ENCODE measurements at places on chromosomes 4 and X.

DNA sequence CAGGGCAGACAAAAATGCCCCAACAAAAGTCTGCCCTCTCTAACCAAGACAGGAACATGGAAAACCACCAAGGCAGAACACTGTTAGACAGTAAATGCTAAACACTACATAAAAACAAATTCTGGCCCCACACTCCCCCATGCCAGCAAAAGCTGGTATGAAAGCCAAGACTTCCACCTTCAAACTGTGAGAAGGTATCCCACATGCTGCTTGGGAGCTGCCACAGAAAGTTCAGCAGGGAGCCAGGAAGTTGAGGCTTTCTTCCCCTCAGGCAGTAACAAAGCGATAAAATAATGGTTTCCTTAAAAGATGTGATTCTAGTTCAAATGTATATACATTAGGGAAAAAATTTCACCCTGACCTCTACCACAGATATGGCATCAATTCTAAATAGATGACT lies 770.4 kb upstream of the NDST4 start:
- no peak for DNase-seq

- DNase-seq: no peak
These were observed 341.0 kb downstream of the NAP1L3 start for GRCh38 chrX:93332329-93332728.

DNA sequence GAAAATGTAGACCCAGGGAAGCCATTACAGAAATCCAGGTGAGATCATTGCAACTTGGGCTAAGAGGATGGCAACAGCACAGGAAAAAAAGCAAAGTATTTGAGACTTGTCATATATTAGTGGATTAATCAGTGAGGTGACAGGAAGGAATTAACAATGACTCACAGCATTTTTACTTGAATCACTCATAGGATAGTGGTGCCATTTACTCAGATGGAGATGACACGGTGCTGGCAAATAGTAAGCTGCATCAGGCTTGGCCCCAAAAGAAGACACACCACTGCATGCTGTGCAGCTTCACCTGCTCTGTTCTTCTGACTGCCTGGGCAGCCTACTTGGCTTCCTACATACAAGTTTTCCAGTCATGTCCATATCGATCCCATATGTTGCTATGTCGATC lies 144.8 kb downstream of the FRYL start:
- peak; percentile 10 for DNase-seq

DNA sequence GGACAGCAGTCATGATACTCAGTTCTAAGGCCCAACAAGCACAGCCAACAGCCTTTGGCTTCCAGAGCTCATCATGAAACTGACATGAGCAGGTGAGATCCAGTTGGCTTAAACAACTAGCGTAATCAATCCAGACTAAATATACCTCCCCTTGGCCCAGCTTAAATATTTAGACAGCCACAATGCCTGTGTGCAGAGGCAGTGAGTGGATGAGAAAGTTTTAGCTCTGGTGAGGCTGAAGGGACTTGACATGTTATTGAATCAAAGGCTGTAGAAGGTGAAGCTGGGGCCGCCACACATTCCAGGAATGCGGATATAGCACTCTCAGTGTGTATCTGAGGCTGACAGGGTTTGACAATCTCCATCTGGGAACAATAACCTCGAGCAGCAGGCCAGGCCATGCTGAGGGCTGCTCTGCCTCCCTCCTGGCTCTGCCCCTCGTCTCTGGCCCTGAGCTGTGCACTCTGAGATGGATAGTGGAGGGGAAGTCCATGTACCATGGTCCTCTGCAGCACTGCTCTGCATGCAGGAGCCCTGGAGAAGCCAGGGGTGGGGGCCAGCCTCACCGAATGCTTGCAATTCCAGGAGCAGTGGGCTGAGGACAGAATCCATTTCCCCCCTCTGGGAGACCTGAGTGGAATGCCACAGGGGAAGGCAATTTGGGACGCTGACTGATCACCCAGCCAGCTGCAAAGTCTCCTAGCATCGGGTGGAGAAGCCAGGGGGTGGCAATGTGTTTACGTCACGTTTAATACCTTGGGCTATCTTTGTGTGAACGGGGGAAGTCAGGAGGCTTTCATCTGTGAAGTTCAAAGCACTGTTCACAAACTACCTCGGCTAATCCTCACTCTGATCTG lies 37.3 kb upstream of the RASL11B start:
- DNase-seq: no peak

- no peak for DNase-seq
These were observed 38.7 kb downstream of the SLC4A4 start for GRCh38 chr4:71377561-71377960.

DNA sequence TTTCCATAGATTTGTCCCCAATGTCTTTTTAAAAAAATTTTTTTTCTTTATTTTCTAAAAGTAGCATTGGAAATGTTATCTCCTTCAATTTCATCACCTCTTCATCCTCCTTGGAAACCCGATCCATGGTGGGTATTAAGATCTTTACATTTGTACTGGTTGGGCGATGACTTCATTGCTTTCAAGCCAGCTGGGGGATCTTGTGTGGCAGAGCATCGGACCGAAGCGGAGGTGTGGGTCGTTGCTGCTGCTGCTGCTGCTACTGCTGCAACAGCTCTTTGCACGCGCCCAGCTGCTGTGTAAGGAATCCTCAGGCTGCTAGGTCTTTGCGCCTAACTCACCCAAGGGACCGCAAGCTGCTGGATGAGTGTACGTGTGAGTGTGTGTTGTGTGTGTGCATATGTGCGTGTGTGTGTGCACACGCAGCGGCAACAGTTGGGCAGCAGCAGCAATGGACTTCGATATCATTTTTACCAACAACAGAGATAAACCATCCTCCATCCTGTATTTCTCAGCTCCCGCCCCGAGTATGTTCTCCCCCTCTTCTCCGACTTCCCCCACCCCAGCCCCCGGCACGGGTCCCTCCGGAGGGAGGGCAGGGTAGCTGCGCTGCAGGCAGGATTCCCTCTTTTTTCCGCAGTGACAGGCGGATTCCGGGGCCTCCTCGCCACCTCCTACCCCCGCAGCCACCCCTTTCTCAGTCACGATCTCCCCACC lies 768 bp upstream of the CDKL5 start:
- DNase-seq: no peak

GRCh38 chrX:97057349-97057909 lies 173.7 kb downstream of the RPA4 start:
- DNase-seq: no peak

DNA sequence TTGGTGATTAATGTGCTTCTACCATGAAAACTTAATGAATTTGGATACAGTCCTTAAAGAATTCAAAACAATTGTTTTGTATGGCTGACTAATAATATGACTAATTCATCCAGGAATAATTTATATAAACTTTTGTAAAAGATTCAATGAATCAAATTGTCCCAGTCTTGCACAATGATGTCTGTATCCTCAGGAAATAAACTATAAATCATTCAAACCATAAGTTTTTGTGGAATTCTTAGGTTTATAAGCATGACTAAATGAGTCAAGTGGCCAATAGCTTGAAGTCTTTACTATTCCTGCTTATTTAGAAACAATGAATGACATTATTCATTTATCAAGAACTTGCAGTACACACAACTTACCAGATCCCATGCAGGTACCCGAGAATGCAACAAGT lies 935.0 kb upstream of the INTU start:
- DNase-seq: no peak

- DNase-seq: no peak
These were observed 1.1 kb upstream of the HELT start for GRCh38 chr4:185016946-185017758.

DNA sequence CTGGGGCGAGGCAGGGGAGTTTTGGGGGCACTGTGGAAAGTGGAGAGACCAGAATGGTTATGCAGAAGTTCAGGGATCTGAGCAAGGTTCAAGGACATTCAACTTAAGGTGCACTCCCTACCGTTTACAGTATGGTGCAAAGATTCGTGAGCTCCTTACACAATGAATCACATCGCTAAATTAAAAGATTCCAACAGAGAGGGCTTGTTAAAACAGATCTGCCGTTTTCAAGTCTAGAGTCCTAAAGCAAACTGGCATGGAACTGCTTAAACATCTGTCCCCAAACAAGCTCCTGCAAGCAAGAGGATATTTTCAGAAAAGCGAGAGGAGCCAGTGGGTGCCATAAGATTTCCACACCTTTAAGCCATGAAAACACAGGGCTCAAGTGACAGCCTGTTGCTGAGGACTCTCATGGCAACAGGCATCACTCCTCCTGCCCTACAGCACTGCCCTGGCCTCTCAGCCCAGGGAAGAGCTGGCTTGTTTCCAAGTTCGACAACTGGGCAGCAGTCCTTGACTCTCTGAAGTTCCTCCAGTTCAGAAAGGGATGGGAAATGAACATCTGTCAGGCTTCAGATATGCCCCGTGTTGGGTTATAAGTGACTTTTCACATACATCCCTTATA lies 10.0 kb downstream of the FAM184B start:
- no peak for DNase-seq

GRCh38 chr4:3668825-3669552 lies 97.2 kb upstream of the ADRA2C start:
- DNase-seq: no peak
